ENCODE measurements at places on chromosomes 6 and 20.

DNA sequence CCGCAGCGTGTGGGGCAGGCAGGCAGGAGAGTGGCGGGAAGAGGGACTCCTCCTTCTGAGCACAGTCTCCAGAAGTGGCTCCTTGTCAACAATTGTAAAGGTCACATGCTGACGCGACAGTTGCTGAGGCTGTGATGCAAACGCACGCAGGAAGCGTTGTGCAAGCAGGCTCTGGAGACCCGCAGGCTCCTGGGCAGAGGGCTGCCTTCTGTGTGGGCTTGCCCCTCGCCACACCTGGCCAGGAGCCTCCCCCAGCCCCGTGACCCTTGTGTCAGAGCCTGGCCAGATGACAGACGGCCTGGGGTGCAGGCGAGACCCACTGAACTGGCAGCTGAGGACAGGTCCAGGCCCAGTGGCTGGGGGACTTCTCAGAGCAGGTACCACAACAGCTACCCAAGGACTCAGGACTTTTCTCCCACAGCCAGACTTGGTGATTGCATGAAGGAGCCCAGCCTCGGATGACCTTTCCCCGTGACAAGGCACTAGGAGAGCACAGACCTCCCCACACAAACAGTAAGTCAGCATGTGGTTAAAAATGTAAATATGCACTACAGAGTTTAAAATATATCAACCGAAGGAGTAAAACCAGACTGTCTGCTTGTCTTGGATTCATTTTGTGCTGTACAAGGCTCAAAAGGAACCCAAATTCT is 222.1 kb upstream of the RREB1 start:
- DNase-seq = no peak

DNA sequence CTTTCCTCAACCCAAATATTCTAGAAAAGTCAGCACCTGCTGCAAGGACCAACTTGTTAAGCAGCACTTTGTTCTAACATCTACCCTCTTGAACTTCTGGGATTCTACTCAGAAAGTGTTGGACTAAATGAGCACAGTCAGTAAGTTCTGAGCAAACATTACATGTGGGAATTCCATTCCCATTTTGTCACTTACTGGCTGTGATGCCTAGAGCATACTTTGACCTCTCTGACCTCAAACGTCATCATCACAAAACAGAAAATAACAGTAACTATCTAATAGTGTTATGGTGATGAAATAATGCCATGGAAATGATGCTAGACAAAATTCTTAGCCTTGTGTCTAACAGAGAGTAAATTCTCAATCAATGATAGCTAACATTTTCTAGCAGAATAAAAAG is 829.4 kb downstream of the EPHA7 start:
- DNase-seq = no peak

DNA sequence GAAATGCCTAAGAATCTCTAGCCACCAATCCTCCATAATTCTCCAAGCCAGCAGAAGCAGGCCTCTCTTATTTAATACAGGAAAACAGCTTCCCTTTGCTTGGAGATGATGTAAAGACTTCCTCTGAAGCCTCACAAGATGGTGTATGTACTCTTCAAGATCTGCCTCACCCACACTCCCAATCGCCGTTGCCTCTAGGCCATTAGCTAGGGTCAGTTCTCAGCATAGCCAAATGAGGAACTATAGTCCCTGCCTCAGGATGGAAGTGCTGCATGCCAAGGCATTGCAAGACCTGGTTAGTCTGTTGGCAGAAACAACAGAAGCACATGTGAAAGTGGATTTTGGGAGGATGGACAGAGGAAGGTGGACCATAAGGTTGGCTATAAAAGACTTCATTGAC is 139.1 kb downstream of the SCML4 start:
- DNase-seq = no peak

GRCh38 chr6:156776470-156776839 is 723 bp upstream of the ARID1B start:
- DNase-seq = peak; percentile 63

DNA sequence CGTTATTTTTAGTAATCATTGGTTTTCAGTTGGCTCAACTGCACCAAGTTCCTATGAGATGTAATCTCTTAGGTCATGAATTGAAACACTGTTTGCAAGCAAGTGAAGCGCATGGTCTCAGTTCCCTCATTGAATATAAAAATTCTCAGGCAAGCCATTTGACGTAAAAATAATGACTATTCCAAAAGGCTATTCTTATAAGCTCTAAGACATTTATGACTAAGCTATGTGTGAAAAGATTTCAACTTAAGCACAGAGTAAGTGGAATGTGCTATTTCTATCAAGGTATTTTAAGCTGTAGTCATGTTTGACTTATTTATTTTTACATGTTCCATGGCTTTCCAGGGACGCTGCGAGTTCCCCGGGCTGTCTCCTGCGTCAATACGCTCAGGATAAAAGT is 248.5 kb downstream of the THBS2 start:
- no peak for DNase-seq

GRCh38 chr20:34141293-34141692 is 29.2 kb upstream of the EIF2S2 start:
- no peak for DNase-seq

DNA sequence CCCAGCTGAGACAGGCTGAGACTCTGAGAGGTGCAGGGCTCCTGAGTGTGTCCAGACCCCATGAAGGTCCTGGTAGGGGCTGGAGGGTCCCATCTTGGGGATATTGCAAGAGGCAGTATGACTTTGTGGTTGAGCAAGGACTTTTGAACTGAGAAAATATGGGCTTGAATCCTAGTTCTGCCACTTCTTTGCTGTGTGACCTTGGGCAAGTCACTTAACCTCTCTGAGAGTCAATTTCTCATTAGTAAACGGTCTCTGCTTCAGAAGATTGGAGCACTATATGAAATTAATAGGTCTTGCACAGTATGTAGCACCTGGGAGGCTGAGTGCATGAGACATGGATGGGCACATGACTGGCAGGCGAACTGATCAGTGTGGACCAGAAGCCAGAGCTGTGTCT is 42.7 kb downstream of the TFEB start:
- no peak for DNase-seq

- DNase-seq = no peak
Measured at GRCh38 chr6:127481628-127482027, 22.4 kb upstream of the KIAA0408 start.

GRCh38 chr20:59400708-59401107 is 100.3 kb downstream of the EDN3 start:
- no peak for DNase-seq

- DNase-seq = no peak
Measured at GRCh38 chr6:53347921-53348370, 804 bp downstream of the ELOVL5 start.

DNA sequence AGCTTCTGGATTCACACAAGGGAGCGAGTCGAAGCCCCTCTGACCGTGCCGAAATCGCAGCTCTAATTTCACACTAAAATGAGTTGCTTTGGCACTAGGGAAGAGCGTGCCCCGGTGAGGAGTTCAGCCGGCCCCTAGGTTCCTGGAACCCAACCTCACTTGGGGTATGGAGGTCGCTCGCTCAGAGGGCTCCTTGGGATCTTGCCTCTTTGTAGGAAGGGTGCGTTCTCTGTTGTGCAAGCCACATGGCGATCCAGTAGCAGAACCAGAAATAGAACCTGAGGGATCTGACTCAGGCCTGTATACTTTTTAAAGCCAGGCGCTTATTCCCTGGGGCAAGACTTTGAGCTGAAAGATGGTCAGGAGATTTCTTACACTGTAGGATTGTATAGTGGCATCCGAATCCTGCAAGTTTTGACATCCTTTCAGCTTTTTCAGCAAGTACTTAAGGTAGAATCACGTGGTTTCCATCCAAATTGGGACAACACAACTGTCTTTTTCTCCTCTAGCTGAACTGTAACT is 861 bp upstream of the RALGAPA2 start:
- no peak for DNase-seq
